ENCODE measurements at places on chromosomes 3 and 15.

GRCh38 chr3:108387063-108387462 lies 90.7 kb downstream of the HHLA2 start:
- DNase-seq = no peak

DNA sequence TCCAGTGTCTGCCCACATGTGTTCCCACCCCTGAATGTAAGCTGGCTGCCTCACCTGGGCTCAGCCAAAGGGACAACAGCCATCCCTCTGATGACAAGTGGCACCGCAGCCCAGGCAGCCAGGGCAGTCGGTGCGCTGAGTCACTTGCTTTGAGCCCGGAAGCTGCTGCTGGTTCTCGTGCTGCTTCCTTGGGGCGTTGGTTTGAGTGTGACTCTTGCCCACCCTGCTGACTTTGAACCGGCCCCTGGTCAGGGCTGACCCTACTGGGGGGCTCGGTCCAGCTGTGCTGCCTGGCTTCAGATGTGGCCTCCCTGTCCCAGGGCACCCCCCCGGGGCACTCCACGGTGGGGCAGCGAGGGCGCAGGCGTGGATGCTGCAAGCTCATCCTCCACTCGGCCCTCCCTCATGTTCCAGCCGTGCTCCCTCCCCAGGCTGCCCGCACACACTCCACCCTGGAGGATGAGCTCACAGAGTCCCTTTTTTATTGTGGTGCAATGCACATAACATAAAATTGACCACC lies 62.1 kb downstream of the EFCAB12 start:
- DNase-seq = no peak

DNA sequence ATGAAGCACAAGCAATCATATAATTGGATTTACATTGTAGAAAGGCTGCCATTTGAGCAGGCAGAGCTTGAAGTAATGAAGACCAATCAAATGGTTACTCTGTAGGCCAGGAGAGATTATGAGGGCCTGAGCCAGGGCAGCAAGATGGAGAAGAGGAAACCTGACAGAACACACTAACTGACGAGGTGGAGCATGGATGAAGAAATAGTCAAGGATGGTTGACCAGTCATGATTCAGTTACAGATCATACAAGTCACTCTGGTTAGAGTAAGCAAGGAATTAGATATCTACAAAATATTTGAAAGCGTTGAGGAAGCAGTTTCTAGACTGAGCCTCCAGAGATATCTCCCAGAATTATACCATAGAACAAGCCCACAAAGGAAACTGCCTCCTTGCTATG lies 101.8 kb upstream of the THSD4 start:
- DNase-seq = no peak

DNA sequence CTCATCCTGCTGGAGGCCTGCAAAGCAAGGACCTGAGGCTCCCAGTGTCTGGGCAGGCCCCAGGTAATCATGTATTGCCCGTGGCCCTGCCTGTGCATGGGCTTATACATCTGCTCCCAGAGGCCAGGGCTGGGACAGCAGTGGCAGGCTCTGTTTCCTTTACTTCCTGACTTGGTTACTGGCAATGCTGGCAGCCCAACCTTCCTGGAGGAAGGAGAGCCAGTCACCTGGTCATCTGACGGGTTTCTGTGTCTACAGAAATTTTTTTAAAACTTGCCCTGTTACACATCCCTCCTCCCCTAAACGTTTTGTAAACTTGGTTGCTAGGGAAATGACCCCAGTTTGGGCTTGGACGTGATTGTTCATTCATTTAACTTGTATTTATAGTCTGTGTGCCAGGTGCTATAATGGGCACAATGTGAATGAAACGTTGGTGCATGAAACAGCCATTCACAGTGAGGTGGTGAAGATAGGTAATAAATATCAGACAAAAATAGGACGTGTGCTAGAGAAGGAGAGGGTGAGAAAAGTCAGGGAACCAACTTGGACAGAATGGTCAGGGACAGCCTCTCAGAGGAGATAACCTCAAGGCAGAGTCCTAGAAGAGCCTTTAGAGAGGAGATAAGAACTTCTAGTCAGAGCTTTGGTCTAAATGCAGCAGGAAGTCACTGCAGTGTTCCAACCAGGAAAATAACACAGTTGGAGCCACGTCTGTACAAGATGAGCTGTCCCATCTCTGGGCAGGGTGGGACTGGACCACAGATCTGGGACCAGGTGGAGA lies 14.1 kb downstream of the TEX264 start:
- no peak for DNase-seq

GRCh38 chr15:74172701-74173379 lies 670 bp upstream of the ISLR start:
- peak; percentile 90 for DNase-seq

DNA sequence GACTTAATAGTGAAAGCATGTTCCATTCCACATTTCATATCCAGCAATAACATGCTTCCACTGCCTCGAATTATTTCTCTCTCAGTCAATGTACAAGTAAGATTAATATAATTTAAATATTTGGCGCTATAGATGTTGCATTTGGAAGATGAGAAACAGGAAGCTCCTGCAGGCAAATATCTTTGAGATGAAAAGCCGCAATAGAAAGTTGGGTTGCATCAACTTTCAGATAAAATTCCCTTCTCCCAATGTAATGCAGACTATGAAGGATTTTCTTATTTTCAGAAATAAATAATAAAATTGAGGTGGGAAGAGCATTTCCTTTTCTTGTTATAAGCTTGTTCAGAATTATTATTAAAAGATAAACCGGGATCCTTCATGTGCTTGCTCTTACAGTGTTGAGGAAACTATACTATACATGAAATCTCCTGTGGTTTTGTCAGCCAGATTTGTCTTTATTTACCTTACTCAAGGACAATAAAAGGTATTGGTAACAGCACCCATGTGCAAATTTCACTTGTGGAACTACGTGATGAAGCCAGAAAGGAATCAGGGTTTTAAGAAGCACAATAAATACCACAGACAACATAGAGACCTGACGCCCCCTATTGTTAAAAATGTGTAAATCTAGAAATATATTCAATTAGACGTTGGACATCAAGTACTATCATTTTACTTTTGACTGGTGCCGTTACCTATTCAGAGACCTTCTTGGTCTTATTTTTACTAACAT lies 307.0 kb downstream of the ARPP21 start:
- DNase-seq = no peak

- no peak for DNase-seq
Measured at GRCh38 chr3:77186728-77187127, 146.8 kb downstream of the ROBO2 start.

GRCh38 chr15:89591834-89592233 lies 16.6 kb downstream of the TICRR start:
- no peak for DNase-seq

GRCh38 chr3:143895805-143896204 lies 47.5 kb upstream of the SLC9A9 start:
- DNase-seq = no peak

DNA sequence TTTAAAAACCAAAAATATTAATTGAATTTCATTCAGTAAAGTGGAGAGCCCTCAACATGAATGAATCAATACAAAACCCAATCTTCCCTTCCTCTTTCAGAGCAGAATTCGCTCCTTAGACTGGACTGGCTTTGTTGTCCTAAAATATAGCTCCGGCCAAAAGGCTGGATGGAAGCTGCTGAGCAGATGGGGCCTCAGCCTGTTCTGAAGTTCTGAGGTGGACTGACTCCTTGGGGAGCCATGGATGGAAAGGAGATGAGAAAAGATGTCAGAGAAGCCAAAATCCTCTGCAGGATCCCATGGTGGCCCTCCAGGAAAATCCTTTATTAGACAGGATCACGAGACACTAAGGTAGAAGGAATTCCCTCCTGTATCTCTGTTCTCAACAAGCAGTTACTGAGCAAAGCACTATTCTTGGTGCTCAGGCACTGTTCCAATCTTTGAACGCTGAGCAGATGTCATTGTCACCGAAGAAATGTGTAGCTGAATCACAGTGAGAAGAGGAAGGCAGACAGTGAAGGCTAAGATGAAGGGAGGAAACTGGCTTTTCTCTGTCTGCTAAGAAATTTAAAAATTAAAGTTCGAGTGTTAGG lies 122.0 kb downstream of the SEMA6D start:
- DNase-seq = no peak

GRCh38 chr3:14422016-14422963 lies 19.9 kb downstream of the SLC6A6 start:
- DNase-seq = no peak

- DNase-seq = no peak
Measured at GRCh38 chr15:51369451-51369761, 28.0 kb downstream of the GLDN start.

DNA sequence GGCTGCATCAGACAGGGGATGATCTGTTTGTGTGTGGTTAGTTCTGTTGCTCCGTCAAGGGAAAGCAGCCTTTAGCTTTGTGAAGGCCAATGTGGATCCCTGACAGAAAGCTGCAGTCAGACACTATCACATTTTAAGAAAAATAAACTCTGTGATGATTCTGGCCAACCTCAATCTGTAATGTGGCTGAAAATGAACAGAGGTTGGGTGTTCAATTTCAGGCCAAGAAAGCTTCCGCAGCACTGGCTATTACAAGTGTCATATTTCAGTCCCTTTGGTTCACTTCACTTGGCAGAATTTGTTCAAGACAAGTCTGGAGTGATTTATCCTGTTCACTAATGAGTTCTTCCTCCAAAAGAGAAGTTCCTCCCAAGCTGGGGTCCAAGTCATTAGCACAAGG lies 571.8 kb upstream of the IL12A start:
- no peak for DNase-seq

- DNase-seq = no peak
Measured at GRCh38 chr3:197000211-197000610, 29.4 kb downstream of the MELTF start.

- no peak for DNase-seq
Measured at GRCh38 chr15:100438570-100438969, 90.2 kb downstream of the CERS3 start.

DNA sequence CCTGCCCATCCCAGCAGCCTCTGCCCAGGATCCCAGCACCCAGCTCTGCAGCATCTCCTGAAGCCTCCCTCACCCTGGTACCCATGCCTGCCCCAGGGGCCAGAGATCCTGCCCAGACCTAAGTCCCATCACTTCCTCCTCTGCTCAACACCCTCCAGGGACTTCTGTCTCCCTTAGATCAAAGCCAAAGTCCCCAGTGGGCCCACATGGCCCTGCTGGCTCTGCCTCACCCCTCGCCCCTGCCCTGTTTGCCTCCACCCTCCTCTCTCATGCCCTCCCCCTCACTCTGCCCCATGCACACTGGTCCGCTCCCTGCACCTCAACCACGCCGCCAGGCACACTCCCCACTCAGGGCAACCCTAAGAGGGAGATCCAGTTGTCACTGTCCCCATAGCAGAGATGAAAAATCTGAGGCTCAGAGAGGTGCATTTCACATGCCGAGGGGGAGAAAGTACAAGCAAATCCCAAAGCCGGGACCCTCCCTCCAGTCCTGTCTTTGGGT lies 146.5 kb downstream of the NUP210 start:
- no peak for DNase-seq

GRCh38 chr15:52422001-52422400 lies 106.7 kb downstream of the MYO5A start:
- no peak for DNase-seq

DNA sequence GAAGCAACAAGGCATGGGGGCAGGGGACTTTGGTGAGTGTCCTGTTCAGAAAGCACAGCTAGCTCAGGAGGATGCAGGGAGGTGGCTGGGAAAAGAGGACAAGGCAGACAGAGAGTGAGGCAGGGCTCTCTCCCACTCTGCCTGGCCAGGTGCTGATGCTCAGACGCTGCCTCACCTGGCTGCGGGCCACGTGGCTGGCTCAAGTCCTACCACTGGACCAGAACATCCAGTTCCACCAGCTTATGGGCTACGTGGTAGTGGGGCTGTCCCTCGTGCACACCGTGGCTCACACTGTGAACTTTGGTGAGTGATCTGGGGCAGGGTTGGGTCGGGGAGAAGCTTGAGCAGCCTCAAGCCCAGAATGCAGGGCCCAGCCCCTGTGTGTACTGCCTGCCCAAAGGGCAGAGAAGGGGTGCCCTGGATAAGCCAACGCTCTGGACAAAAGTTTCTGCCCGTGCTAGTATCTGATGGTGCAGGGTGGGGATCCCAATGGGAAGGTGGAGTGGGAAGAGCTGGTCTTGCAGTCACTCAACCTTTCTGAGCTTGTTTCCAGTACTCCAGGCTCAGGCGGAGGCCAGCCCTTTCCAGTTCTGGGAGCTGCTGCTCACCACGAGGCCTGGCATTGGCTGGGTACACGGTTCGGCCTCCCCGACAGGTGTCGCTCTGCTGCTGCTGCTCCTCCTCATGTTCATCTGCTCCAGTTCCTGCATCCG lies 20.9 kb downstream of the NOX5 start:
- DNase-seq = no peak

- DNase-seq = no peak
Measured at GRCh38 chr3:132730891-132731580, 8.8 kb upstream of the NPHP3 start.

- DNase-seq = no peak
Measured at GRCh38 chr15:57762302-57762701, 55.8 kb downstream of the POLR2M start.

GRCh38 chr15:43199945-43200488 lies 14.8 kb downstream of the CCNDBP1 start:
- DNase-seq = no peak

DNA sequence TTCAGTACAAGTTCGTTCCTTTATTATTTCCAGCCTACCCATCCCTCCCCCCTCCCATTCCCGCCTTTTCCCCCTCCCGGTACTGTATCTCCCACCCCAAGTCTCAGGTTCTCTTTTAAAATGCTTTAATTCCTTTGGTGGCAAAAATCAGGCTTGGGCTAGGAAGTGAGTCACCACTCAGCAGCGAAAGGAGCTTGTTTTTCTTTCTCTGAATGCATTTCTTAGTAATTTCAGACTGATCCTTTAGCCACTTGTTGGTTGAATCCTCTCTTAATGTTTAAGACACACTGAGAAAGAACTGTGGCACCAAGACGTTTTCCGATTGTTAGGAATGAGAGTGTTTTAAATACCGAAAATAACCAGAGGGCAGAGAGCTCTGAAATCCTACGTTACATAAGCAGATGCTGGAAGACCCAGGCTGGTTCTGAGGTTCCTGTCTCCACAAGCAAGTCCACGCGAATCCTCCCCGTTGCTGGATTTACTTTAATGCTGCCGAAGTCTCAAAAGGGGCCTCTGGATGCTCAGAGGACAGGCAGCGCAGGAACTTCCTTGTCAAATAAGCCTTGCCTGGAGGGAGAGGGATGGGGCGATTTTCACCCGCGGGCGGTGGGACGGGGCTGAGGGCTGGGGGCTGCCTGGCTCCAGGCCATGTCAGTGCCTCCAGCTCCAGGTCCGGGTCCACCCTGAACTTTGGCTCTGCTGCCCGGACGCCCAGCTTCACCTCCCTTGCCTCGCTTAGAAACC lies 854 bp upstream of the COL8A1 start:
- no peak for DNase-seq

DNA sequence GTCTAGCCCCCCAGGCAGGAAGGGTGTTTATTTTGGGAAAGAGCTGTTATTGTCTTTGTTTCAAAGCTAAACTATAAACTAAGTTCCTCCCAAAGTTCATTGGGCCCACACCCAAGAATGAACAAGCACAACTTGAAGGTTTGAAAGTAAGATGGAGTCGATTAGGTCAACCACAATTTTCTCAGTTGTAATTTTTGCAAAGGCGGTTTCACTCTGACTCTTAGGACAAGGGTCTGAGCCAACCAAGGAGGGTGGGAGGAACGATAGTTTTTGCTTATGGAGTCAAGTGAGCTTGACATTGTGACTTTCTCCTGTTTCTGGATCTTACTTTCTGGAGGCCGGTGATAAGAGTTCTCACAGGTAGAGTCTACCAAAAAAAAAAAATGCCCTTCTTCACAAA lies 5.8 kb upstream of the ZNF770 start:
- no peak for DNase-seq
